ENCODE measurements at places on chromosomes 13 and 19.

DNA sequence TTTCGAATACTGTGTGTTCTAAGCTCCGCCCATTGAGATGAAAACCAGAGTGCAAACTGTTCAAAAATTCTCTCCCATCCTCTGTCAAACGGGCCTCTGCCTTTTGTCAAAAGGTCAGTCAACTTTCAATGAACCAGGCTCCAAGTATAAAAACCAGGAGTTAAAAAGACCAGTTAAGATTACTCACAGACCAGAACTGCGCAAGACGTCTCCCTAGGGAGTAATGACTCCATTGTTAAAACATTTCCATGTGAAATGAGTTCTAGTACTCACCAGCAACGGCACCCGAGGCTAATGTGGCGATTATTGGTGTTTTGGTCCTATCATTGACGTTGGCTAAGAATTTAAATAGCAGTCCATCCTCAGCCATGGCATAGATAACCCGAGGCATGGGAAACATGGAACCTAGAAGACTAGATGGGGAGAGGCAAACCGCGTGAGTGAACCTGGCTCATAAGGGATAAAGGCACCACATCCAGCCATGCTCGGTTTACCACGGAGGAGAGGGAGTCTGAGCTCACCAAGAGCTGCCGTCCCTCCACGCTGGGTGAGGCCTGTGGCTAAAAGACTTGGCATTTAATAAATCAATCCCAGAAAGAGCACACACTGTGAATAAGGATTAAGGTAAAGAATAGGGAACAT lies 73.3 kb downstream of the SLC7A1 start:
- DNase-seq = no peak

DNA sequence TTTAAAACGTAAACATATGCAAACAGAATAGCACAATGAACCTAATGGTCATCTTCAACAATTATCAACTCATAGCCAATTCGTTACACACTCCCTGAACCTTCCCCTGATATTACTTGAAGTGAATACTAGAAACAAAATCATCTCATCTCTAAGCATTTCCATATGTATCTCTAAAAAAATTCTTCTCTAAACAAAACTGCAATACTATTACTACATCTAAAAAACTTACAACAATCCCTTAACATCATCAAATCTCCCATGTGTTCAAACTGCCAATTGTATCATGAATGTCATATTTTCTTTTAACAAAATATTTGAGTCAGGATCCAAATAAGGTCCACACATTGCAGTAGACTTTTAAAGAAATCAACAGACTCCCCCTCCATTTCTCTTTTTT lies 61.4 kb downstream of the FRY start:
- no peak for DNase-seq

GRCh38 chr19:47614559-47614958 lies 5.6 kb downstream of the BICRA start:
- DNase-seq = no peak

DNA sequence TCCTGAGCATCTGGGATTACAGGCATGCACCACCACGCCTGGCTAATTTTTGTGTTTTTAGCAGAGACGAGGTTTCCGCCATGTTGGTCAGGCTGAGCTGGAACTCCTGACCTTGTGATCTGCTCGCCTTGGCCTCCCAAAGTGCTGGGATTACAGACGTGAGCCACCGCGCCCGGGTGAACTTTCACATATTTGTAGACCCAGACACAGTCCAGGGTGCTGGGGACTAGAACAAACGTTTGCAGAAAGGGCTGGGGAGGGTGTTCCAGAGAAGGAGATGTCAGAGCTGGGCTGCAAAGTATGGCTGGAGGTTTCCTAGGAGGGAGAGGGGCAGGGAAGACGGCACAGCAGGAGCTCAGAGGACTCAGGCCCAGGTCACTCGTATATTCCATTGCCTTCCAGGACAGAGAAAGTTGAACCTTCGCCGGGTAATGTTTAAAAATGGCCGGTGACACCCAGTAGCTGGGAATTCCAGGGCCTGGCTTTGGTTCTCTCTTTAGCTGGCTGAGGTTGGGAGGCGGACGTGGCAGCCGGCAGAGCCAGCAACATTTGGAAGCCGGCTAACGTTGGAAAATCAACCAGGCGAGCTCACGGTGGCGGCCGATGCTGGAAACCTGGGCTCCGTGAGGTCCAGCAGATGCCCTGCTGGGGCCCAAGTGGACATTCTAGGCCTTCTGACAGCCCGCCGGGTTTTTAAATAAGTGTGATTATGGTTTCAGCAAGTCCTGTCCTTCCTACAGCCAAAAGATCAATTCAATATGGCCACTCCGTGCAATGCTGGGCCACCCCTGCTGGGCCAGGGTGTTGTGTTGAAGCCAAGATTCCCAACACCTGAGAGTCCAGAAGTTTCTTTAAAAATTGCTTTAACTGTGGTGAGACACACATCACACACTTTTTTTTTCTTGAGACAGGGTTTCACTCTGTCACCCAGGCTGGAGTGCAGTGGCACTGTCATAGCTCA lies 41.5 kb downstream of the NFIC start:
- no peak for DNase-seq

- DNase-seq = no peak
Measured at GRCh38 chr13:50757008-50757407, 86.5 kb downstream of the DLEU7 start.

- peak; percentile 33 for DNase-seq
Measured at GRCh38 chr19:45125975-45126493, 33.1 kb downstream of the PPP1R37 start.

- DNase-seq = peak; percentile 53
Measured at GRCh38 chr19:39474139-39474620, 6.5 kb upstream of the TIMM50 start.

GRCh38 chr19:39321117-39321831 lies 611 bp upstream of the LRFN1 start:
- DNase-seq = no peak

Data from stimulated activated CD8-positive, alpha-beta memory T cell treated with anti-CD3 and anti-CD28 coated beads, Interleukin-4, amount 100 ng/mL, for 1 hour (primary cell).